Activated CD4-positive, alpha-beta memory T cell treated with anti-CD3 and anti-CD28 coated beads, Interleukin-2, amount 10 ng/mL, durations not matched to agents 7 days and 5 days (primary cell): ENCODE measurements at places on chromosomes 12 and 14. TPM values are rescaled to one million over a fixed set of nuclear protein-coding genes. Genes with fewer than 3 reads are reported as not detected.

Gene CKAP4
- total RNA-seq: 5.2 TPM

DNA sequence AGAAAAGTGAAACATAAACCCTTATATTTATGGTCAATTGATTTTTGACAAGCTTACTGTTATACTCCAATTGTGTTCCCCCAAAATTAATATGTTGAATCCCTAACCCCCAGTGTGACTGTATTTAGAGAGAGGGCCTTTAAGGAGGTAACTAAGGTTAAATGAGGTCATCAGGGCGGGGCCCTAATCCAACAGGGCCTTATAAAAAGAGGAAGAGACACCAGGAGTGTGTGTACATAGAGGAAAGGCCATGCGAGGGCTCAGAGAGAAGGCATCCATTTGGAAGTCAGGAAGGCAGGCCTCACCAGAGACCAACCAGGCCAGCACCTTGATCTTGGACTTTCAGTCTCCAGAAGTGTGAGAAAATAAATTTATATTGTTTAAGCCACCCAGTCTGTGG lies 6.5 kb upstream of the VTI1B start:
- DNase-seq: no peak

- DNase-seq: no peak
Observed at GRCh38 chr14:21109377-21110138, 8.7 kb downstream of the TMEM253 start.

DNA sequence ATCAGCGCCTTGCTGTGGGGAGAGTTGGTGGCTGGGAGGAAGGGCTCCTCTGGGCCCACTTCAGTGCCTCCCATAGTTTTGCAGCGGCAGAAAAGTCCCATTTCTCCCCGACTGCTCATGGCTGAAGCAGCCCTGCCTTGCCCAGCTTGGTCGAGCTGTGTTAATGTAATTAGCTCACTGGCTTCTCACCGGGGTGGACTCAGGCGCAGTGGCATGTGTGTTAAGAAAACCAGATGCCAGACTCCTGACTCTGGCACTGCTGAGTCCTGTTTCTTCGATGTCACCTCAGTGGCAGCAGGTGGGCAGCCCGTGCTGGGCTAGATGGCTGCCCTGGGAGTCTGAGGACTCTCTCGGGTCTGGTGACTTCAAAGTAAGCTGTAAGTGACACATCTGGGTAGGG lies 47.4 kb downstream of the CHST11 start:
- no peak for DNase-seq

DNA sequence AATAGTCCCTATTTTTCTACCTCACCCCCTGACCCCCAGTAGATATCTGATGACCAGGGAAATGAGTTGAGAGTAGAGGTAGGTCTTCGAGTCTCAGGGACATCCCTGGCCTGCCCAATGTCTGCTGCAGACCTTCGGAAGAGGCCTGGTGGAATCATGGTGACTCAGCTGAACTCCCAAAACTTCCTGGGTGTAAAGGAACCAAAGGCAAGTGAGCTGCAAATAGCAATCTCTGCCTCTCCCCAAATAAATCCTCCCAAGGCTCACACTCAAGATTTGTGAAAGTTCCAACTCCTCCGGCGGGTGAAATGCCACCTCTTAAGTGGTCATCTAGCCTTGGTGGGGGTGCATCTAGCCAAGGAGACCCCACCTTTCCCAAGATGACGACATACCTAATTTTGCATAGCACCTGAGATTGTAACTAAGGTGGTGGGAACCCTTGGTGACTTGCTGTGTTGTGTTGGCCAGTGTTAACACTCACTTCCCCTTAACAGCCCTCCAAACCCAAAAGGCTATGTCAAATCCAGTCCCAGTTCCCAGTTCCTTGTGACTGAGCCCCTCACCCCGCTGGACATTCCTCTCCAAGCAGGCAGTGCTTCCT lies 6.3 kb downstream of the ZFP36L1 start:
- DNase-seq: no peak

Gene TC2N
- 180 TPM for total RNA-seq

DNA sequence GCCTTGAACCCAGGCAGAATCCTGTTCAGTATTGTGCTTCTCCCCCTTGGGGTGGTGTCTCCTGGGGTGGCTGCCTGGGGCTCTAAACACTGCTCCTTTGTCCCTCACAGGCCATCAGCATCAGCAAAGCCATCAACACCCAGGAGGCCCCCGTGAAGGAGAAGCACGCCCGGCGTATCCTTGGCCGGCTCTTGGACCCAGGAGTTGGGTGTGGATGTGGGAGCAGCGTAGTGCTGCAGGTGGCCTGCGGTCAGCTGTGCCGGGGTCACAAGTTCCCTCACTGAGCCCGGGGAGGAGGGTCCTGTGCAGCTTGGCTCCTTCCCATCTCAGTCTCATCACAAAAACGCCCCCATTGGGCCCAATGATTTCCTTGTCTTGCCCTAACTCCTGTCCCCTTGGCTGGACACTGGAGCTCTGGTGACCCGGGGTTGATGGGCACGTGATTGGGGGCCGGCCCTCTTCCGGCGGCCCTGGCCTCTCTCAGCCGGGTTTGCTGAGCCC lies 12.7 kb downstream of the HIP1R start:
- DNase-seq: no peak

Gene TAS2R9
- total RNA-seq: not detected
